Upper lobe of left lung (tissue), 6 donors: ENCODE measurements at places on chromosomes 3 and 15. TPM values are rescaled to one million over a fixed set of nuclear protein-coding genes. Genes with fewer than 3 reads are reported as not detected.
A peak's percentile ranks its signal among the peaks of the same experiment; 100 is the strongest.

GRCh38 chr15:92725171-92725570 lies 69.6 kb upstream of the FAM174B start:
- no peak for DNase-seq

- no peak for DNase-seq
Measured at GRCh38 chr3:167861649-167862048, 126.1 kb downstream of the SERPINI1 start.

The NTRK3 gene
- 4.2 TPM for total RNA-seq

GRCh38 chr3:127608362-127608718 lies 10.1 kb downstream of the MCM2 start:
- DNase-seq = peak; percentile 69

- peak; percentile 96 for DNase-seq
Measured at GRCh38 chr3:32421991-32422859, 30.6 kb downstream of the CMTM7 start.

The GOLGA8J gene
- total RNA-seq = not detected

The IGF1R gene
- 129 TPM for total RNA-seq

The ENTPD3 gene
- 2.6 TPM for total RNA-seq

GRCh38 chr3:177443469-177443868 lies 246.2 kb upstream of the TBL1XR1 start:
- no peak for DNase-seq

DNA sequence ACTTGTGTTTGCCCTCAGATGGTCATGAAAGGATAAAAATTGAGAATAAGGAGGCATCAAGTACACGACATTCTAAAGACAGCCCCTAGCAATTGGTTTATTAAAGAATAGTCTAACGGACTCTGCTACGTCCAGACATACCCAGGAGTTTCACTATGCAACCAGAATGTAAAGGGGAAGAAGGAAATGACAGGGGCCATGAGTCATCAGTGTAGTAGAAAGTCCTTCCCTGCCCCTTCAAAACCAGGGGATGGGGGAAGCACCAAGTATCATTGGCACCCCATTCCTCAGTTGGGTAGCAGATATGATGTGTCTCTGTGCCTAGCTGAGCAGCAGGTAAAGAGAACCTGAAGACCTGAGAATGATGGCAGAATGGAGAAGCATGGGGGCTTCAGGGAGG lies 367.4 kb downstream of the IL20RB start:
- DNase-seq = no peak

The TGM5 gene
- not detected for total RNA-seq

DNA sequence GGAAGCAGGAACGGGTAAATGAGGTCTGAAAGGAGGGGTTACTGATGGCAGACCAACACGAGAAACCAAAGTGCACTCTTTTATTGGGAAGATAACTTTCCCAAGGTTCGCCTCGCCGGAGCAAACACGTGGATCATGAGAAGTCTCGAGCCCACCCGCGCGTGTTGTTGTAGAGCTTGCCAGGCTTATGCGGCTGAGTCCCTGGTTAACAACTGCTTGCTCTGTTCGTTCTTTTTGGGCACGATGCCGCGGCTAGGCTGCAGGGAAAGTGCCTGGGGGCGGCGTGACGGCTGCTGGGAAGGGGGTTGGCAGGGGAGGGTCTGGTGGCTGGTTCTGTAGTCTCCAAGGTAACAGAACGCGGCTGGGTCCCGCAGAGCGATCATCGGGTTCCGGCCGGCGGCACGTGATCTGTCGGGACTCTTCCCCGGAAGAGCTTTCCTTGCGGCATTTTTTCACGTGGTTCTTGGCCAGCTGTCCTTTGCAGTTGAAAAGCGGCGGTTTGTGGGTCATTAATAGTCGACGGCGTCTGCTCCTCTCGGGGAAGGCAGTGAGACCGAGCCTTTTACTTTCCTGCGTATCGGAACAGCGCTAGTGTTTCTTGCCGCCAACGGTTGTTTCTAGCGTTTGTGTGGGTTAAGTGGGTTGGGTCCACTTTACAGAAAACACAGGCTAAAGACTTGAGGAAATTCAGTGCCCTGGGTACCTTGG lies 1.5 kb downstream of the MGA start:
- peak; percentile 91 for DNase-seq

GRCh38 chr15:57217778-57218598 lies 158.3 kb upstream of the CGNL1 start:
- no peak for DNase-seq

The CCDC54 gene
- not detected for total RNA-seq

DNA sequence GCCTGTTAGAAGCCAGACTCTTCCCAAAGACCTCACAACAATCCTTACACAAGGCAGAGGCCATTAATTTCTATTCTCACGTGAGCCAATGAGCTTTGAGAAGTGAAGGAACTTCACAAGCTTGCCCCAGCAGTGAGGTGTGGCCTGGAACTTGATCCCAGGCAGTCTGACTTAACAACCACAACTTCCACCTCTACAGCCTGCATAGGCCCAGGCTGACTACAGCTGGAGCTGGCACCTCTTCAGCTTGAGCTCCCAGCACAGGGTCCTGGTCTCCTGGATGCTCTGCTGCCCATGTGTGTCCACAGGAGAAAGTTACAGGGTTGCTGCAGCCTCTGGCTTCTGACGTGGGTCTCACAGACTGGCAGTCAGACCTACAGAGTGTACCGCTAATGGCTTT lies 111.0 kb downstream of the ERC2 start:
- no peak for DNase-seq

DNA sequence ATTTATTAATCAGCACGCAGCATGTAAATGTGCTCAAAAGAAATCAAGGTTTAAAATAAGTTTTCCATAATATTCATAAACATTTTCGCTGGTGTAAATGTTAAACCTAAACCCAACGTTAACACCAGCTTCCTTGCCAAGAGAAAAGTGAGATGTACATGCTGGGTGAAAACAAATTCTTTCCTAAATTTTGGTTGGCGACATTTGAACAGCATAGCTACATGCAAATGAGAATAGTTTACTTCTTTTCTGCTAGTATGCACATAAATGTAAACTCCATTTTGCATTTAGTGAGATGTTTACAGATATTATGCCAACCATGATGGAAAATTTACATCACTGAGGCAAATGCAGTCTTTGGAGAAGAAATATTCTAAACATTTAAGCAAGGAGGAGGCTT lies 182.2 kb downstream of the GAP43 start:
- DNase-seq = no peak

GRCh38 chr3:9213019-9213634 lies 36.3 kb downstream of the SRGAP3 start:
- no peak for DNase-seq
